Choroid plexus epithelial cell (primary cell): ENCODE measurements at places on chromosomes 2 and 18.

- peak; percentile 5 for DNase-seq
These were observed 27.5 kb upstream of the KCTD1 start for GRCh38 chr18:26575865-26576217.

- DNase-seq: no peak
These were observed 459 bp upstream of the ATP6V1C2 start for GRCh38 chr2:10720947-10721395.

- DNase-seq: no peak
These were observed 195.4 kb upstream of the ARL4C start for GRCh38 chr2:234691968-234692955.

- no peak for DNase-seq
These were observed 38.2 kb downstream of the PLEKHM3 start for GRCh38 chr2:207987025-207987716.

DNA sequence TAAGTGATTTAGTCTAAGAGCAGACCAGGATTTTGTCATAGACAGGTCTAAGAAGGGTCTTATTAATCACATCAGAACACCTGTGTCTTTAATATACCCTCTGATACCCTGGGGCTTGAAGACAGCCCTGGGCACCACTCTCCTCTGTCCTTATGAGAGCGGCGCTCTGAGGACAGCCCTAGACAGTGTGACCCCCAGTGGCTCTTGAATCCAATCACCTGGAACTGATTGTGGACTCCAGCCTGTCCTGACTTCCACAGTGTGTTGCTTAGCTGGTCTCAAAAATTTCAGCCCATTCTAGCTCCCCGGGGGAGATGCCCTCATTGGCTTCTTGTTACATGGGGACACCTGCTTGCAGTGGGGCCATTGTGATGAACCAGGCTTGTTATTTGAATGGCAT lies 195.8 kb upstream of the SMAD2 start:
- DNase-seq: no peak

DNA sequence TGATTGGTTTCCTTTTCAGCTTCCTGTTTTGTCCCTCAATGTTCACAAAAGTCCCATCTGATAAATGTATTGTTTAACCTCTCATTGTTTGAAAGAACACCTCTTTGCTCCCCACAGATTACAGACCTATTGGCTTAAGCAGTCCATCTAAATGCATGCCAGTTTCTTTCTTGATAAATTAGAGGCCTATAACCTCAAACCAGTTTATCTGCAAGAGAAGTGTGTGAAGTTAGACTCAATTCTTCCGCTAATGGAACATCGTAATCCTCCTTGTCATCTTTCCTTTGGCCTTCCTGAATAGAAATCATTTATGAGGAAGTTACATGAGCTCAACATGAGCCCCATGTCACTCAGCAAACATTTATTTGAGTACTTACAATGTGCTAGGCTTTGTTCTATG lies 74.0 kb downstream of the FRZB start:
- DNase-seq: no peak

- no peak for DNase-seq
These were observed 33.4 kb downstream of the ARHGAP25 start for GRCh38 chr2:68767996-68768395.

GRCh38 chr2:164456619-164457018 lies 164.7 kb downstream of the GRB14 start:
- peak; percentile 54 for DNase-seq

GRCh38 chr2:143875295-143876233 lies 644.4 kb downstream of the ZEB2 start:
- DNase-seq: no peak

- DNase-seq: no peak
These were observed 90.8 kb downstream of the RHOB start for GRCh38 chr2:20537423-20538307.

DNA sequence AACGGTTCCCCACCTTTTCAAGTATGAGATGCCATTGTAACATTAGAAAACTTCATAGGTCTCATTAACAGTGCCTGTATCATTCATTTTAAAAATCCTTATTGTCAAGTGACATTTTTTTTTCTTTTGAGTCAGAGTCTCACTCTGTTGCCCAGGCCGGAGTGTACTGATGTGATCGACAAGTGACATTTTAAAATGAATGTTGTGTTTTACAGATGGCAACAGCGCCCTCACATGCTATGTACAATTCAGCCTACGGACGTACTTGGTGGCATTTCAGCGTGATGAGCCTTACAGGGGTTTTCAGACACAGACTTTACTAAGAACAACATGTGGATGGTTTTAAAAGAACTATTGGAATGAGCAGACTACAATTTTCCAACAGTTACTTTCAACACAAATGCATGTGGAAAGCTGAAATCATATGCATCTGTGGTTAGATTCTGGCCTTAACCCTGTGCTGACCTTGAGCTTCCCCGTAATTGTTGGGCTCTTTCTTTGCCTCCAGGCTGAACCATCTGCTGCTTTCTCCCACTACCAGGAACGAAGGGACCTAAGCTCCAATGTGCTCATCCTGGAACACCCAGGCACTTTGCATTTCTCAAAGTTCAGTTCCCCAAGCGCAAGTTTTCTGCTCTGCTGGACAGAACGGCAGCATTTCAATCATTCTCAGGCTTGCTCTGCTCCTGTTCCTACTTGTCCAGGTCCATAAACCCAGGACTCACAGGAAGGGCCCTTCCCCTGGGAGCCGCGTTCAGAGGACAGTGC lies 119.9 kb upstream of the NDUFV2 start:
- DNase-seq: peak; percentile 88

DNA sequence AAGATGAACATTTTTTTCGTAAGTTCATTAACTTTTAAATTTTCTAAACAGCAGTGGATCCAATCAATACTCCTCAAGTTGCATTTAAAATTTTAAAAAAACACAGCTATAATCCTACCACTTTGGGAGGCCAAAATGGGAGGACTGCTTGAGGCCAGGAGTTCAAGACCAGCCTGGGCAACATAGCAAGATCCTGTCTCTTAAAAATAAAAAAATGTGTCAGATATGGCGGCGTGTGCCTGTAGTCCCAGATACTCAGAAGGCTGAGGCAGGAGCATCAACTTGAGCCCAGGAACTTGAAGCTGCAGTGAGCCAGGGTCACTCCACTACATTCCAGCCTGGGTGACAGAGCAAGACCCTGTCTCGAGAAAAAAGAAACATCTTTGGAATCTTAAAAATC lies 59.8 kb upstream of the RNU4ATAC start:
- no peak for DNase-seq
